Chondrocyte (in vitro differentiated cells): ENCODE measurements at places on chromosomes 7 and 10. TPM values are rescaled to one million over a fixed set of nuclear protein-coding genes. Genes with fewer than 3 reads are reported as not detected.

GRCh38 chr7:78993341-78993740 is 460.1 kb downstream of the MAGI2 start:
- DNase-seq = no peak
- H3K27ac ChIP-seq = no peak overlapping the region
- H3K36me3 ChIP-seq = no peaks in the 10 kb centered on the region
- H3K4me3 ChIP-seq = no peak overlapping the region

GRCh38 chr10:18293536-18294510 is 153.6 kb downstream of the CACNB2 start:
- no peak for DNase-seq
- H3K4me3 ChIP-seq = no peak overlapping the region
- H3K27me3 ChIP-seq = peaks cover 5% of the 10 kb centered on the region
- H3K4me1 ChIP-seq = no peaks in the 10 kb centered on the region
- no peaks in the 10 kb centered on the region for H3K36me3 ChIP-seq
- H3K27ac ChIP-seq = no peak overlapping the region

DNA sequence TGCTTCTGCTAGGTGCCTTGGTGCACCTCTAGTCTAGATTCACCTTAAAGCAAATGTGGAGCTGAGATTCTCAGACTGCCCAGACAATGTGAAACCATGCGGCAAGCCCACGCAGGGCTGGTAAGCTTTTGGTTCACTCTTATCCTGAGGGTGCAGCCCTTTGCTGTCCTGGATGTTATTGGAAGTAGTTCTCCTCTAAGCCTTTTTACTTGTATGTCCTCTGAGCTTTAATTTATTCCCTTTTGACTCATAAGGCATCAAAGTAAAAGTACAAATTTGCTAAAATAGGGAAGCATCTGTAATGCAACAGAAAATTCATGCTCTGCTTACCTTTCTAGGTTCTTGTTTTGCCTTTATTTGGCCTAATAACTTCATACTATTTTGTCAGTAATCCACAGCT is 186.8 kb downstream of the MACC1 start:
- H3K27ac ChIP-seq = no peak overlapping the region
- no peaks in the 10 kb centered on the region for H3K36me3 ChIP-seq
- no peak for DNase-seq
- peaks cover 10% of the 10 kb centered on the region for H3K27me3 ChIP-seq
- no peak overlapping the region for H3K4me3 ChIP-seq

DNA sequence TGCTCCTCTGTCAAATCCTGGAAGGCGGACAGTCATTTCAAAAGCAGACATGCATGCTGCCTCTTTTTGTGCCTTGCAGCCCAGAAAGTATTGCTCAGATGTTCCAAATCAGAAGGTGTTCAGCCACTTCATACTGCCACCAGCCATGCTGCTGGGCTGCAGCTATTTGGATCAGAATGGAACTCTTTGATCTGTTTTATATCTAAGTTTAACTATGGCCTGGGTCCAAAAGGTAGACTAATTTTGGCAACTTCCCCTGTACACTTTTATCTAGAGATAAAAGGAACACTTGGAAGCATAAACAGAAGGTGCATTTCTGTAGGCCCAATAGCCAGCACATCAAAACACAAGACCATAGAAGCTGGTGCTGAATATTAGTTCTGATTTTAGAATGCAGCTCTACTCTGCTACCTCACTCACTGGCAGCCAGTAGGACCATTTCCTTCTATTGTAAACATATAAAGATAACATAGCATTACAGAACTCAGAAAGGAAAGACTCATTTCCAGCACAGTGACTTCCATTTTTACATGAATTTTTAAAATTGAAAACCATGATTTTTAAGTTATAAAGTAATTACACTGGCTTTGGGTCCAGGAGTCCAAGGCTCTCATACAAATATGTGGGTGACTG is 143.1 kb upstream of the CAV2 start:
- DNase-seq = no peak
- H3K27me3 ChIP-seq = no peaks in the 10 kb centered on the region
- H3K4me3 ChIP-seq = no peak overlapping the region
- H3K4me1 ChIP-seq = peaks cover 57% of the 10 kb centered on the region

GRCh38 chr10:102195296-102195870 is 30.7 kb upstream of the ELOVL3 start:
- H3K27ac ChIP-seq = no peak overlapping the region
- DNase-seq = no peak
- H3K36me3 ChIP-seq = peaks cover 4% of the 10 kb centered on the region
- H3K4me3 ChIP-seq = no peak overlapping the region

DNA sequence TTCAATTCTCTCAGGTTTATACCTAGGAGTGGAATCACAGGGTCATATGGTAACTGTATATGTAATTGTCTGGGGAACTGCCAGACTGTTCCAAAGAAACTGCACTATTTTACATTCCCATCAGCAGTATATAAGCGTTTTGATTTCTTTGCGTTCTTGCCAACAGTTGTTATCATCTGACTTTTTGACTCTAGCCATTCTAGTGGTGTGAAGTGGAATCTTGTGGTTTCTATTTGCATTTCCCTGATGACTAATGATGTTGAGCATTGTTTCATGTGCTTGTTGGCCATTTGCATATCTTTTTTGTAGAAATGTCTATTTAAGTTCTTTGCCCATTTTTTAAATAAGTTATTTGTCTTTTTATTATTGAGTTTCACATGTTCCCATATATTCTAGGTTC is 44.3 kb upstream of the ZC3HAV1 start:
- peaks cover 8% of the 10 kb centered on the region for H3K36me3 ChIP-seq
- DNase-seq = no peak
- H3K27me3 ChIP-seq = no peaks in the 10 kb centered on the region

DNA sequence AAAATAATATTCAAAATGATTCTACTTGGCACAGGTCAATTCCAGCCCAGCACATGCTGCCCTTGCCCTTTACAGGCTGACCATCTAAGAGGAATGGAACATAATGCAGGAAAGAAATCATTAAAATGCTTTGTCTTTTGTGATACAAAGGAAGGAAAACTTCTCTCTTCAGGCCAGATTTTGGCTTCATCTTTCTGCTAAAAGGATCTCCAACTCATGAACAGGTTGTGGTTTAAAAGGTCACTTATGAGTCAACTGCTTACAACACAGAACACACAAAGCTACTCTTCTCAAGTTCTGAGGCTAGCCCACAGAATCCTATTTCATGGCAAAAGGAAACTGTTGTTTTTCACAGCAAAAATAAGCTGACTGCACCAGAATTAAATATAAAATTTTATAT is 197.1 kb downstream of the DOCK4 start:
- H3K4me3 ChIP-seq = no peak overlapping the region
- DNase-seq = no peak

DNA sequence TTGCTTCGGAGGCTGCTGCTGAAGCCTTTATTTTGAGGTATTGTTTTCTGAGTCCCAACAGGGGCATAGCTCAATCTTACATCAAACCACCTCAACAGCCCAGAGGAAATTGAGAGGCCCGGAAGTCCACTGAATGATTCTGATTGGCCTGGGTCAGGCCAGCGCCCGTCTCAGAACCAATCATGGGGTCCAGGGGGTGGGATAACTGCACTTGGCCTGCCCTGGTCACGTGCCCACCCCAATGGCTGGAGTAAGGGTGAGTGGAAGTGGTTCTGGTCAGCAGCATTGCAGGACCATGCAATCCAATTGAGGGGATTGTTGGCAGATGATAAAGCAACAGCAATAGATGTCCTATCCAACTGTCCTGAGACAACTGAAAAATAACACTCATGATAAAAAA is 190.6 kb downstream of the HERPUD2 start:
- no peak for DNase-seq
- no peaks in the 10 kb centered on the region for H3K4me1 ChIP-seq
- H3K4me3 ChIP-seq = no peak overlapping the region
- H3K36me3 ChIP-seq = no peaks in the 10 kb centered on the region

- H3K4me1 ChIP-seq = peaks cover 16% of the 10 kb centered on the region
- H3K36me3 ChIP-seq = peaks cover 21% of the 10 kb centered on the region
- DNase-seq = no peak
- no peak overlapping the region for H3K4me3 ChIP-seq
- no peak overlapping the region for H3K27ac ChIP-seq
Measured at GRCh38 chr7:95883217-95883616, 110.9 kb downstream of the DYNC1I1 start.

- no peak for DNase-seq
- H3K4me1 ChIP-seq = peaks cover 44% of the 10 kb centered on the region
- H3K4me3 ChIP-seq = no peak overlapping the region
- no peak overlapping the region for H3K27ac ChIP-seq
- peaks cover 4% of the 10 kb centered on the region for H3K36me3 ChIP-seq
- H3K27me3 ChIP-seq = no peaks in the 10 kb centered on the region
Measured at GRCh38 chr7:90645784-90646183, 49.7 kb downstream of the CDK14 start.

GRCh38 chr7:40506158-40506557 is 371.4 kb downstream of the SUGCT start:
- no peak overlapping the region for H3K4me3 ChIP-seq
- peaks cover 20% of the 10 kb centered on the region for H3K36me3 ChIP-seq
- H3K27me3 ChIP-seq = no peaks in the 10 kb centered on the region
- DNase-seq = no peak
- peaks cover 14% of the 10 kb centered on the region for H3K4me1 ChIP-seq

GRCh38 chr7:46369933-46370654 is 449.0 kb upstream of the IGFBP3 start:
- H3K27ac ChIP-seq = no peak overlapping the region
- H3K27me3 ChIP-seq = no peaks in the 10 kb centered on the region
- peaks cover 13% of the 10 kb centered on the region for H3K4me1 ChIP-seq
- DNase-seq = no peak
- H3K36me3 ChIP-seq = peaks cover 2% of the 10 kb centered on the region
- no peak overlapping the region for H3K4me3 ChIP-seq

- peaks cover 37% of the 10 kb centered on the region for H3K4me1 ChIP-seq
- no peak overlapping the region for H3K4me3 ChIP-seq
- DNase-seq = no peak
- H3K27ac ChIP-seq = no peak overlapping the region
Measured at GRCh38 chr7:45967591-45968157, 46.6 kb upstream of the IGFBP3 start.

DNA sequence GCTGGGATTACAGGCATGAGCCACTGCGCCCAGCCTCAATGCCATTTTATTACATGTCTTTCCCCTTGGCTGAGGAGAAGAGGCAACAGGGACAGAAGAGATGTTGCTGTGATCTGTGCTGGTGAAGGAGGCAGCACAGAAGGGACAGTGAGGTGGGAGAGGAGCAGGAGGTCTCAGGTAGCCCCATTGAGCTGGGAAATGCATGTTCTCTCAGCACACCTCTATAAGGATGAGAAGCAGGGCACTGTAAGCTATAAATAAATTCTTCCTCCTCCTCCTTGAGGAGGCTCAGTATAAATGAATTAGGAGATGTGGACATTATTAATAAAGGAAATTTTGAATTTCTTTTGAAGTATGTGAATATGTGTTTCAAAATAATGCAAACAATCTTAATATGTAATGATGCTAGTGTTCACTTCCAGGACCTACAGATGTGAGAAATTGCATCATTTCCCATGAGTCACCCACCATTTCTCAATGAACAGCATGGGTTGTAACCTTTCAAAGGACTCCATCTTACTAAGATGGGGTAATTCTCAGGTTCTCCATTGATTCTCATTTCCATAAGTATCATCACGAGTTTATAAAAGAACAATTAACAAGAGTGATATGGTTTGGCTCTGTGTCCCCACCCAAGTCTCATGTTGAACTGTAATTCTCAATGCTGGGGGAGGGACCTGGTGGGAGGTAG is 88.9 kb upstream of the ODAD2 start:
- no peak for DNase-seq
- peaks cover 35% of the 10 kb centered on the region for H3K36me3 ChIP-seq
- H3K27me3 ChIP-seq = no peaks in the 10 kb centered on the region
- peaks cover 12% of the 10 kb centered on the region for H3K4me1 ChIP-seq

DNA sequence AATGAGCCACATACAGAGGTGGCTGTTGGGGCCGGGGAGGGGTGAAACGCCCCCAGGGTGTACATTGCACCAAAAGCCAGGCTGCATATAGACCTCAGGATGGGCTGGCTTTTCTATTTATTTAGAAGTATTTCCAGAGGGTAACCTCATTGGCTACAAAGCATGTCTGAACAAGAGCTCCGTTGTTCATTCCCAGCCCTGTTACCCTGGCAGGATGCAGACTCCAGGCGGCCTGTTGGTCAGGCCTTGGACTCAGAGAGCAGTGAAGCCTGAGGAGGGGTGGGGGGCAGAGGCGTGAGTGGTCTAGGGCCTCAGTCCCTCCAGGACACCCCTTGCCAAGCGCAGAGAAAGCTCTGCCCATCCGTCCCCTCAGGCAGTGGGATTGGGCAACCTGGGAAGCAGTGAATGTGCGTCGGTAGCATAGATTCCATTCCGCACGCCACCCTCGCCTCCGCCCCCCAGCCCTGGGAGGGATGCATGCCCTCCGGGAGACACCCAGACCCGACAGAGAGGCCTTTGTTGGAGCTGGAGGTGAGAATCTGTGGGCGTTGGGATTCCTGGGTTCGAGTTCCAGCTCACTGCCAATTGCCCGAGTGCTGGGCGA is 41.9 kb downstream of the TCF7L2 start:
- peaks cover 61% of the 10 kb centered on the region for H3K4me1 ChIP-seq
- H3K27ac ChIP-seq = no peak overlapping the region
- H3K36me3 ChIP-seq = peaks cover 4% of the 10 kb centered on the region
- no peak overlapping the region for H3K4me3 ChIP-seq

DNA sequence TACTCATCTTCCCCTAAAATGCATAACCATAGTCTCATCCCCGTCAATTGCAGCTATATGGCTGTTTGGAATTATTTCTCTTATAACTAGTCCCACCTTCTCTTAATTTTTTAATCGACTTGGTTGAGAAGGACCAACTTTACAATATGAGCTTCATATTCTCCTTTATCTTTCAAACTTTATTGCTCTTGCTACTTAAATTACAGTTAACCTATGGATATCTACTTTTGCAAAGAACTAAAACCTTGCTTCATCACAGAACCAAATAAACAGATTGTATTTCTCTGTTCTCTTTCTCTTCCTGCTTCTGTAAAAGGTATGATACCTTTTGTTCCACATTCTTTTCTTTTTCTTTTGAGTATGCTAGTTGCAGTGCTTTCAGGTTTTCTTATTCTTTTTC is 6.1 kb downstream of the CREM start:
- no peaks in the 10 kb centered on the region for H3K27me3 ChIP-seq
- H3K4me3 ChIP-seq = no peak overlapping the region
- H3K4me1 ChIP-seq = peaks cover 24% of the 10 kb centered on the region

DNA sequence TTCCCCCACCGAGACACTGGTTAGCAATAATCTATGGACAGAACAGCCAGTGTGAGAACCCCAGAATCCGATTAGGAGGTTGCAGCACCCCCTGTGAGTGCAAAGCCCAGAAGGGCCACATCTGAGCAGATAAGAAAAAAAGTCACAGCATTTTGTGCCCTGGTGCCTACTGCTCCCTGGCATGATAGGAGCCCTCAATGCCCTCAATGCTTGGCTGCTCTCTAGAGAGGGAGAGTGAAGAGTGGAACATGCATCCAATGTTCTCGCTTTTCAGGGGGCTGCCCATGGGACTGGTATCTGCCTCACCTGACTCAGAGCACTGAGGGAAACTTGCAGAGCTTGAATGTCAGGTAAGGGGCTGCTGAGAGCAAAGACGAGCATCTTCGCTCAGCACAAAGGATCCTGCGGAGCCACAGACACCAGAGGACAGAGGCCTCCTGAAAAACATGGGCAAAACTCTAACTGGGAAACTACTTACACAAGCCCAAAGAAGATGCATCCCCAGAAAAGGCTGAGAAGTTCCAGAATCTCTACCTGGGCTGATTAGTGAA is 98.0 kb upstream of the FAM20C start:
- H3K27me3 ChIP-seq = peaks cover 16% of the 10 kb centered on the region
- no peak overlapping the region for H3K27ac ChIP-seq
- H3K4me3 ChIP-seq = no peak overlapping the region
- peaks cover 21% of the 10 kb centered on the region for H3K4me1 ChIP-seq

TEX36 gene
- total RNA-seq = not detected in 3 replicates

ELMO1 gene
- 0.33 to 0.60 TPM (median 0.42 TPM) in 3 replicates for total RNA-seq

PROSER2 gene
- total RNA-seq = 15.2 to 23.8 TPM (median 15.6 TPM) in 3 replicates

AS3MT gene
- 2.2 to 3.7 TPM (median 2.3 TPM) in 3 replicates for total RNA-seq

ITPRID1 gene
- total RNA-seq = not detected in 3 replicates

LDB3 gene
- 4.0 to 22.7 TPM (median 21.5 TPM) in 3 replicates for total RNA-seq

TBXAS1 gene
- 2.4 to 4.7 TPM (median 2.5 TPM) in 3 replicates for total RNA-seq

KIAA1217 gene
- 12.4 to 15.1 TPM (median 13.2 TPM) in 3 replicates for total RNA-seq

EPO gene
- not detected in 3 replicates for total RNA-seq

TRIM56 gene
- total RNA-seq = 26.1 to 35.7 TPM (median 30.4 TPM) in 3 replicates
